Thoracic aorta (tissue), 2 donors: ENCODE measurements at places on chromosomes 1 and 21. TPM values are rescaled to one million over a fixed set of nuclear protein-coding genes. Genes with fewer than 3 reads are reported as not detected.

GRCh38 chr1:176379626-176380339 lies 83.2 kb upstream of the PAPPA2 start:
- DNase-seq = no peak

The HHAT gene
- 4.5 TPM for total RNA-seq

DNA sequence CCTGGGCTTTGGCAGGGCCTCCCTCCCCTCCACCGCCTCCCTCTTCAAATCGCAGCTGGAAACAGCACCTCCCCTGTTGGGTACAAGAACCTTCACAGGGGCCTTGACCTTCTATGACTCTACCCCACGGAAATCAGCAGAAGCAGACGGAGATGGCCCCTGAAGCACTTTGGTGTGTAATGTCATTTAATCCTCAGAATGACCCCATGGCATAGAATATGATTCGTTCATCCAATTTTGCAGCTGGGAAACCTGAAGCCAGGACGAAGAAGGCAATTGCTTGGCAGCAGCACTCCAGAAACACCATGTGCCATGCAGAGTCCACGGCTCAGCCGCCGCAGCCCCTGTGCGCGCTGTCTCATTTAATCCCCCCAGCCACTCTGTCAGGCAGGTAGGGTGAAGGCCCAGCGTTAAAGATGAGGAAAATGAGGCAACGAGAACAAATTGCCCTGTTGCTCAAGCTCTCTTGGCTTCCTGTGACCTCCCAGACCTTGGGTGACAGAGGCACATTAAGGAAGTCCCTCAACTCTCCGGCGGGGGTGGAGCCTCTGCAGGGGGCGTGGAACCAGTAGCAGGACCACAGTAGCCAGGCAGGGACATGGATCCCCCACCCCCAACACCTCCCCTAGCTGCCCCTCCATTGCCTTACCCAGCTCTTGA lies 25.8 kb upstream of the LAPTM5 start:
- no peak for DNase-seq

The KRTAP12-2 gene
- not detected for total RNA-seq

DNA sequence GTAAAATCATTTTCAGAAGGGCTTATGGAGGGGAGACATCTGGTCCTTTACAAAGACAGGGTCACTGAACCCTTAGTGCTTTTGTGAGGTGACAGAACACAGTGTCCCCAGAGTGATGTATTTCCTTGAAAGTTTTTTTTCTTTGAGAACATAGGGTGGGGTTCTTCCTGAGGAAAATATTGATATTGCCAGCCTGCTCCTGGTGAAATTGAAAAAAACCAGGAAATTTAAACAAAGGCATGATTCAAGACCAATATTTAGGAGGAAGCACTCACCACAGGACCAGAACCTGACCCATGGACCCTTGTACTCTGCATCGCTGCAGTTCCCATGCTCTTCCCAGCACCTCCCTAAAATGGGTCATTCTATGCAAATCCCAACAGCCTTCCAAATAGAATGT lies 63.7 kb downstream of the ST6GALNAC3 start:
- no peak for DNase-seq
